ENCODE measurements at places on chromosomes 7 and 10.

DNA sequence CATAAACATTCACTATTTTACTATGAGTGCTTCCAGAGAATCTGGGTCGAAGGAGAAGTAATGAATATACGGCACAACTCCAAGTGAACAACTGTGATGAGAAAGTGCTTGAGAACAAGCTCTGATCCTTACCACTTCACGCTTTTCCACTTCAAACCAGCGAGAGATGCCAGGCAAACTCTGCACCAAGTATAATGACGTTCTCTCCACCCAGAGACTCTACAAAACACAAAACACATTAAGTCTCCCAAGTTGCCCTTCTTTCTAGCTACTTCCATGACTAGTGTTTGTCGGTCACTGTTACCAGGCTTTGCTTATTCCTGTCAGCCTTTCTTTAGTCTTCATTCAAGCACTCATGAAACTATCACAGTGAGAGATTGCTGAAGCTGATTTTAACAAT is 193.1 kb upstream of the IMMP2L start:
- DNase-seq: no peak

GRCh38 chr10:62959553-62959952 is 143.4 kb upstream of the EGR2 start:
- no peak for DNase-seq

DNA sequence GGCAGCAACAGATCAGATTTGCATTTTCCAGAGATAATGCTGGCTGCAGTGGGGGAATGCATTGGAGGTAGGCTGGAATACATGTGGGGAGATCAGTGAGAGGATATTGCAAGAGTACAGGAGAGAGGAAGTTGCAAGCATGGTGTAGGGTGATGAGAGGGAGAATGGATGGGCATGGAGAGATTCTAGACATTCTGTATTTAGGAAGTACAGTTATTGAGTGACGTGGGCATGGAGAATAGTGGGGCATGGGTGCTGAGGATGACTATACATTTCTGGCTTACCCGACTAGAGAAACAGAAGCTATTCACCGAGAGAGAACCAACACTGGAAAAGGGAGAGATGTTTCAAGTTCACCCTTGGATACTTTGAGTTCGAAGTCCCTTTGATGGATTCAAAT is 116.9 kb upstream of the SVIL start:
- no peak for DNase-seq

- DNase-seq: peak; percentile 29
Measured at GRCh38 chr7:75642810-75643486, 95.8 kb downstream of the HIP1 start.

- no peak for DNase-seq
Measured at GRCh38 chr7:132255898-132256297, 320.4 kb downstream of the PLXNA4 start.

DNA sequence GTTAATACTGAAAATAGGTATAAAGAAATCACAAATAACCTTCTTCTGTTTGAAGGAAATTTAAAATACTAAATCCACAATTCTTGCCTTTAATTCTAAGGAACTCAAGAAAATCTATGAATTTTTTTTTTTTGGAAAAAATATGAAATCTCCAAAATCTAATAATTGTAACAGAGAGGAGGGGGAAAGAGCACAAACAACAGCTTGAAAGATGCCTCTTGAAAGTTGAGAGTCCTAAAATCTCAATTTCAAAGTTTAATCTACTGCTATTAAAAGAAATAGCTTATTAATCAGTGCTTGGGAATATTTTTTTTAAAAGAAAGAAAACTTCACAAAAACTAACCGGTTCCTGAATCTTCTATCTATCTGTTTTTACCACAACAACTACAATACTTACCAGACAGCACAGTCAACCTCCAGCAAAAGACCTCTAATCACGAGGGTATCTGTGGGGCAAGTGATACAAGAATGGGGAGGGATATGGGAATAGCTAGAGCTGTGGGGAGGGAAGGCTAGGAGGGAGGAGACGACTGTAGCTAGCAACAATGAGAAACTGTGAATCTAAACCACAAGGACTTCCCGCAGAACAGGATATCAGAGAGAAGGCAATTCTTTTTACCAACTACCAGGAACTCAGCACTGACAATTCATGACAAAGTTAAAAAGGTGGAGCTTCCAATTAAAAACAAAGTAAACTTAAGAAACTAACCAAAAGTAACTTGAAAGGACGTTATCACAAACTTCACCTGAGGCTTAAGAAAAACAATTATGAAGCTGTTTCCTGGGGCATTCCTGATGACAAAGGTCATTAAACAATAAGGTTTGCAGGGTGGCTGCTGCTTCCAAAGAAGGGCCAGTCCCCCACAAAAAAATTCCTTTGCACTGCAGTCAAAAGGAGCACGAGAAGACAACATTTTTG is at the start of gene USP54:
TSS of gene USP54 (minus strand) at position 462 of the 919 bp plus-strand sequence. CDS start 15,684 bp downstream, outside the sequence.
- no peak for DNase-seq

GRCh38 chr10:101158459-101159058 is 27.5 kb downstream of the TLX1 start:
- no peak for DNase-seq

DNA sequence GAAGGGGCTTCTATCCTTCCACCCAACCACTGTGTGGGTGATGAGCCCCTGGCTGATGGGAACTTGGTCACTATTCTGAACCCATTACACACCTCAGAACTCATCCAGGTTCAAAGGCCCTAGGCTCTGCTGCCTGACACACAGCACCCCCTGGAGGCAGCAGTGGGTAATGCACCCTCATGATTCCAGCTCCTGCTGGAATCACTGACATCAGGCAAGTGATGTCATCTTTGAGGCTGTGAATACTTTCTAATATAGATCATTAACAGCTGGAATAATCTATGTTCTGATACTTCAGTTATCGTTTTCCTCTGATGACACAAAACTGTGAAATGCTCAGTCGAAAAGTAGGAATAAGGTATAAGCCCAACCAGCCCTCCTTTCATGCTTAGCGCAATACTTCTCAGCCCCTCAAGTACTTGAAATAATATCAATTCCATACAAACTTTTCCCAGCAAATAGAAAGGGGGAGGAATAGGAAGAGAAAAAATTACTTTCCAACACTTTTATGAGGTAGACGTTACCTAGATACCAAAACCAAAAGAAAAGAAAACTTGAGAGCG is 7.5 kb upstream of the RBP3 start:
- DNase-seq: peak; percentile 11

DNA sequence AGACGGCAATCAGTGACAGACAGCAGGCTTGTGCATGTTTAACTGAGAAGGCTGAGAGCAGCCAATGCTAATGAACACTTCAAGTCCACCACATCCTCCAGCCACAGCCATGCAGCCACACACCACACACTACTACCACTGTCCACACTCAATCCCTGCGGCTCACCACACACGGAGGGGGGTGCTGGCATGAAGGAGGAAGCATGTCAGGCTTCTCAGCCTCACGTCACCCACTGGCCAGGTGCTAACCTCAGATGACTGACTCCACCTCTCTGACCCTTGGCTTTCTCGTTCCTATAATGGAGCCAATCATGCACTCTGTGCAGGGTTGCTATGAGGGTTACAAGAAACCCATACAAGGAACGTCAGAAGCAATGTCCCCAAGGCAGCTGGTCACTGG is 165.4 kb upstream of the RNF32 start:
- no peak for DNase-seq

Measured in activated CD8-positive, alpha-beta memory T cell treated with anti-CD3 and anti-CD28 coated beads for 1 hour (primary cell).